ENCODE measurements at places on chromosomes 7 and 10. TPM values are rescaled to one million over a fixed set of nuclear protein-coding genes. Genes with fewer than 3 reads are reported as not detected.

Gene GSTO2
- 1.1 TPM for polyA plus RNA-seq

Gene IFRD1
- 70.4 TPM for polyA plus RNA-seq

Gene CDHR3
- polyA plus RNA-seq, result 0.30 TPM

Gene PAX4
- polyA plus RNA-seq, result not detected

Gene PTF1A
- polyA plus RNA-seq, result not detected

Gene SLC26A3
- not detected for polyA plus RNA-seq

Gene AASS
- polyA plus RNA-seq, result not detected

Gene SEMA3A
- polyA plus RNA-seq, result 1.1 TPM

Gene CYP3A4
- not detected for polyA plus RNA-seq

Gene ASIC3
- polyA plus RNA-seq, result 3.3 TPM

- DNase-seq, result peak; percentile 80
These were observed 79.0 kb upstream of the TMEM168 start for GRCh38 chr7:112869111-112869774.

- DNase-seq, result no peak
These were observed 713 bp downstream of the LOXL4 start for GRCh38 chr10:98267069-98267893.

DNA sequence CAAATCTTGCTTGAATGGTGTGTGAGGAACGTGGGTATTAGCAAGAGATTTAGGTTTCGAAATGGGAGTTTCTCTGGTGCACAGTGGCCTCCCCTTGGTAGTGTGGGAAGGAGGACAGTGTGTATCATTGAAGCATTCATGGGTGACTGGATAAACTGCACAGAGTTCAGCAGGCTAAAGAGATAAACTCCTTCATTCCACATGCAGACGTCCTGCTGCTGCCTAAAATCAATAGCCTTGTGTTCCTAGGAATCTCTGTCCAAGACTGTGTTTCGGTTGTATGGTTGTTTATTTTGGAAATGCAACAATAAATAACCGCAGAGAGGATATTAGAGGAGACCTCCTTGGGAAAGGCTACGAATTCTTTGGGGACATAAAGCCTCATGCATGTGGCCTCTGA, 100.9 kb upstream of the FAM171A1 start:
- DNase-seq, result no peak

DNA sequence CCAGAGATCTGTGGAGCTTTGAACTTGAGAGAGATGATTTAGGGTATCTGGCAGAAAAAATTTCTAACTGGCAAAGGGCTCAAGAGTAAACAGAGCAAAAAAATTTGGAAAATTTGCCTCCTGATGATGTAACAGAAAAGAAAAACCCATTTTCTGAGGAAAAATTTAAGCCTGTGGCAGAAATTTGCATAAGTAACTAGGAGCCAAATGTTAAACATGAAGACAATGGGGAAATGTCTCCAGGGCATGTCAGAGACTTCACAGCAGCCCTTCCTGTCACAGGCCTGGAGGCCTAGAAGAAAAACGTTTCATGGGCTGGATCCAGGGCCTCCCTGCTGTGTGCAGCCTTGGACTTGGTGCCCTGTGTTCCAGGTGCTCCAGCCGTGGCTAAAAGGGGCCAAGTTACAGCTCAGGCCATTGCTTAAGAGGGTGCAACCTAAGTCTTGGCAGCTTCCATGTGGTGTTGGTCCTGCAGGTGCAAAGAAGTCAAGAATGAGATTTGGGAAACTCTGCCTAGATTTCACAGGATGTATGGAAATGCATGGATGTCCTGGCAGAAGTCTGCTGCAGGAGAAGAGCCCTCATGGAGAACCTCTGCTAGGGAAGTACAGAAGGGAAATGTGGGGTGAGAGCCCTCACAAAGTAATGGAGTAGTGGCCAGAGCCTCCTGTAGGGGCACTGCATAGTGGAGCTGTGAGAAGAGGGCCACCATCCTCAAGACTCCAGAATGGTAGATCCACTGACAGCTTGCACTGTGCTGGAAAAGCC, 8.1 kb downstream of the SEMA3D start:
- DNase-seq, result no peak

- DNase-seq, result no peak
These were observed 7.3 kb downstream of the PPP2R2D start for GRCh38 chr10:131908151-131908550.

- peak; percentile 78 for DNase-seq
These were observed 13.8 kb upstream of the CYP3A5 start for GRCh38 chr7:99693427-99694200.

GRCh38 chr7:46603780-46604179, 682.7 kb upstream of the IGFBP3 start:
- no peak for DNase-seq

GRCh38 chr10:25017154-25017590, 760 bp downstream of the THNSL1 start:
- DNase-seq, result no peak

DNA sequence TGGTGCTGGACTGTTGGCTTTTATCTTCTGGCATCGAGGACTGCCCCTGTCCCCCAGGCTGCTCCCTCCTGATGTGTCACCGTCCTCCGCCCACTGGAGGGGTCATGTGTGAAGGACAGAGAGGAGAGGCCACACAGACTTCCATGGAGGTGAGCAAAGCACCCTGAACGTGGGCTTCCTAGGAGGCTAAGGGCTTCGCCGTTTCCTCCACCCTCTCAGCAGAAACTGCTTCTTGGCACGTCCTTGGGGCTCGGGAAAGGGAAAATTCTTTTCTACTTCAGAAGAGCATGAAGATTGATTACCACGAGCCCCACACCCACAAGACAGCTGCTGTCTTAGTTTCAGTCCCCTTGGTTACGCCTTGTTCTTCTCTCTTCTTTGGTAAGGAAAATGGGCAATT, 218.2 kb downstream of the CCDC3 start:
- no peak for DNase-seq

- DNase-seq, result no peak
These were observed 474.5 kb upstream of the PODXL start for GRCh38 chr7:132030883-132031282.

DNA sequence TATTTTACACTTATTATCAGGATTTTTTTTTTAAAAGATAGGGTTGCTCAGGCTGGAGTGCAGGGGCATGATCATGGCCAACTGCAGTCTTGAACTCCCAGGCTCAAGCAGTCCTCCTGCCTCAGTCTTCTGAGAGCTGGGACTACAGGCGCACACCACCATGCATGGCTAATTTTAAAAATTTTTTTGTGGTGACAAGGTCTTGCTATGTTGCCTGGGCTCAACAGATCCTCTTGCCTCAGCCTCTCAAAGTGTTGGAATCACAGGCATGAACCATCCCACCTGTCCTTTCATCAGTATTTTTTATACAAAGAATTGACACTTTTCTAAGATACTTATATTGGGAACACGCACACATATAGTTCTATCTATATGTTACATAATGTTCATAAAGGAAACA, 99.3 kb downstream of the PIP4K2A start:
- DNase-seq, result no peak

- no peak for DNase-seq
These were observed 60.5 kb downstream of the SH2D4B start for GRCh38 chr10:80598084-80598798.

DNA sequence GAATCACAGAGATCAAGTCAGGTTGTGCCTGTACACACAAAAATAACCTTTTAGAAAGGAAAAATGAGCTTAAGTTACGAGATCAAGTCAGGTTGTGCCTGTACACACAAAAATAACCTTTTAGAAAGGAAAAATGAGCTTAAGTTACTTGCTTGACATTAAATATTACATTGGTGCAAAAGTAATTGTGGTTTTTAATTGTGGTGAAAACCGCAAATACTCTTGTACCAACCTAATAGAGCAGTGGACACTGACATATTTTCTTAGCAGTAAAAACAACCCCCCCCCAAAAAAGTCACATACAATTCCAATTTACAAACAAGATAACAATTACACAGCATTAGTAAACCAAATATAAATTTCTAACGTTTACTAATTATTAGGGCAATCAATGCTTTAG, 595.6 kb downstream of the GRM8 start:
- no peak for DNase-seq

DNA sequence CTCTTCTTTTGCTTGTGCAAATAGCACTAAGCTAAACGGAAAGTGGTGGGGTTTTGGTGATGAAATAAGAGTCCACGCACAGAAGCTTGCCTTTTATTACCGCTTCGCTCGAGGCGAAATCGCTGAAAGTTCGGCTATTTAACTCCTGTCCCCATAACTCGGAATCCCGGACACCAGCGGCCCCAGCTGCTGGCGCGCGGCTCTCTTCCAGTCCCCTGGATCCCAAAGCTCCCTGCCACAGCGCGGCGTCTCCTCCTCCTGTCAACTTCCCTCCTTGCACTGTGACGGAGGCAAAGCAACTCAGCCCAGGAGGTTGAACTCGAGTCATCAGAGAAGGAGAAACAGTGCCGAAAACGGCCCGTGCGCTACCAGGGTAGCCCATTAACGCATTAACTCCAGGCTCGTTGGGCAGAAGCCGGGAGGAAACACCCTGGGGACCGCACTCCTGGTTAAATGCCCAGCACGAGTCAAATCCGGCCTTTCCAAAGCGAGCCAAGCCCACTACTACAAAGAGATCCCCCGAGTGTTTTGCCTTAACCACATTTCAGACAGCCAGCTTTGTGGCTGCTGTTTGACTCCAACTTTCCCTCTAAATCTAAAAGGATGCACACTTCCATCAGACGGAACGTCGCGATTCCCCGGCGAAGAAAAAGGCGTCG, 1.3 kb downstream of the SEMA3D start:
- no peak for DNase-seq

DNA sequence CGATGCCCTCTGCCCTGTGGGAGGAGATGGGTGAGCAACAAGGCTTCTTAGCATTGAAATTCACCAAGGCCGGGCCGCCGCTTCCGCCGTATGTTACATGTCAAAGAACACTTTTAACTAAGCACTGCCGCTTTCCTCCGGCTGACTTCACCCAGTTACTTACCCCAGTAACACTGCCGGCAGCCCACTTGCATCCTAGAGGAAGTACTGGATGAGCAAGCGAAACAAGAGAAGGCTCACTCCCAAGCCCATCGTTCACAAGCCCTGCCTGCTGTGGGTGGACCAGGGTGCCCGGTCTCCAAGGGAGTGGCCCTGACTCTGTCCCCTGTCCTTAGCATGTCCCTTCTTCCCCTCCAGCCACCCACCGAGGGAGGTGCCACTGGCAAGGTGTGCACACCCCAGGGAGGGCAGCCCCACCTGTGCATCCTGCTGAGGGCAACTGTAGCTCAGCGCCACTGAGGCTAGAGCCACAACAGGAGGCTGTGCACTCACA, 73.1 kb upstream of the EBF3 start:
- DNase-seq, result no peak

DNA sequence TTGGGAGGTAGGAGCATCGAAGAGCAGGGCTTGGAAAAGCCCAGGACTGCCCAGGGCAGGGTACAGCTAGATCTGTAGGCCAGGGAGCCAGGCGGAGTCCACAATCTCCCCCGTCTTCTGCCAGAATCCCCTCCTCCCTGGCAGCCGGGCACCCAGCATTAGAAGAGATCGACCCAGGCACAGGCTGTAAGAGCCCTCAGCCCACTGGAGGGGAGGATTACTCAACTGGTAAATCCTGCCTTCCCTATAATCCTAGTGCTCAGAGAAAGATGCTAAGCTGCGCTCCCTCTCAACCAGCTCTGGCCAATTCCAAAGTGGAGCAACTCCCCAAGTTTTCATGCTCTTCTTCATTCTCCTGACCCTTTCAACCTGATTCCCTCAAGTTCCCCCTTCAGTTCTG, 3.2 kb downstream of the SPOCK2 start:
- no peak for DNase-seq

DNA sequence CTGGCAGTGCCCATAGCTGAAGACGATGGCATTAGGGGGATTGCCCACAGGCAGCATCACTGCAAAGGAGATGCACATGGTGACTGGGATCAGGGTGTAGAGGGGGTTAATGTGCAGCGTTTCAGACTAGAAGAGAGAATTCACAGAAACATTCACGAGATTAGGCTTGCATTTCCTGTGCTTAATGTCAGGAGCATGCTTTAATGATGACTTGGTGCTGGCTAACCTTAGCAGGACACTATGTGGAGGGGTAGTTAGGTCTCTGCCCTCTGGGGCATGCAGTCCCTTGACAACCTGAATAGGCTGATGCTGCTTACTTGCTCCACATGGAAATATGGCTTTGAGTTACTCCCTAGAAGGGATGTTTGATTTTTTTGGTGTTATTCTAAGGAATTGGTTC, 21.8 kb downstream of the STMP1 start:
- DNase-seq, result no peak

DNA sequence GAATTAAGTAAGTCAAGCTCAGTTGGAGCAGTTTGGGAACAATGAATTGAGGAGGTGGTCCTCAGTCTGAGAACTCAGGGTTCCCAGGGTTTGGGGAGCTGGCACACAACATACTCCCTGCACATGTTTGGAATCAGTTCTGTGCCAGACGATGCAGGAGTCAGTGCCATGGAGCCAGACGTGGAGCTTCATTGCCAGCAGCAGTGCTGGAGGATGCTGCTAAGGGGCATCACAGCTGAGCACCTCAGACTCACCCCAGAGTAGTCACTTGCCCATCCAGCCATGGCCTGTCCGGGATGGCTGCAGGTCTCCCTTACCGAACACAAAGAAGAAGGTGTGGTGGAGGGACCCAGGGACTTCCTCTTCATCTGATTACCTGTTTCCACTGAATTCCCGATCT, 7.9 kb downstream of the GIMAP5 start:
- DNase-seq, result no peak

DNA sequence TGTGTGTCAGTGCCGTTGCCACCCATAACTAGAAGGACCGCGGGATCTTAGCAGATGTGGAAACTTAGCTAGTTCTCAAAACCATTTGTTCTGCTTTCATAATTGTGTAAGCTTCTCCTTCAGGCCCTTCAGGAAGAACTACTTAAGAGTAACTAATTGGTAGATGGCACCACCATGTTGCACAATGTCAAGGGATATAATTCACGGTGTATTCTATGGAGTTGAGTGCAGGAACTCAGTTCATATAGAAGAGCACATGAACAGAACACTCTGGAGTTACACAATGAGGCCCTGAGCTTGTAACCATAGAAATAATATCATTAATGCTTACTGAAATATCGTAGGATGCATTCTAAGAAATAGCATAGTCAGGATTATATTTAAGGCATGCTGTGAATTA, 126.5 kb upstream of the GAD2 start:
- DNase-seq, result no peak

DNA sequence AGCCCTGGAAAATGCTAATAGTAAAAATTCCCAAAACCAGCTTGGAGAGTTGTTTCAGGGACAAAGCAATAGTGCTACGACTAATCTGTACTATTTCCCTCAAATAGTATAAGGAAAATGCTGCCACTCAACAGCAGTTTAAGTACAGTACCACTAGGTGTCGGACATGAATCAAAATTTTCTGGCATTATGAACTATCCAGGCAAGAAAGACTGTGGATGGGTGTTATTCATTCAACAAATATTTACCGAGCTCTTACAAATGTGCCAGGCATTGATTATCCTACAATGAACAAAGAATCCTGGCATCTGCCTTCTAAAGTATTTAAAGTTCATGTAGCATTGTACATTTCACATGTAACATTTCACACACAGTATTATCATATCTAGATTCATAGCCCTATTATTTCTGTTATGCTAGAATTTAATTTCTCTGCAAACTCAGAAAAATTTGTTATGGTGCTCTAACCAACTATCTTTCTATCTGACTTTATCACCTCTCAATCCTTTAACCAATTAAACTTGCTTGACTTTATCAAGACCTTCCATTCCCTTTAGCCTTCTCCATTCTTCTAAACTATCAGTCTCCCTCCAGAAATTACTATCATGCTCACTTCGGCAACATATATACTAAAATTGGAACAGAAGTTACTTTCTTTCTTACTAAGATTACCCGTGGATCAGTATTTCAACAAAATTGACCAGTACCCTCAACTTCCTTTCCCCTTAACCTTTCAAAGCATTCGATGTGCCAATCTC, 80.6 kb downstream of the ARHGAP21 start:
- peak; percentile 22 for DNase-seq
